ENCODE measurements at places on chromosomes 16 and 17.

- no peak for DNase-seq
These were observed 1.2 kb upstream of the COX6A2 start for GRCh38 chr16:31429314-31429713.

DNA sequence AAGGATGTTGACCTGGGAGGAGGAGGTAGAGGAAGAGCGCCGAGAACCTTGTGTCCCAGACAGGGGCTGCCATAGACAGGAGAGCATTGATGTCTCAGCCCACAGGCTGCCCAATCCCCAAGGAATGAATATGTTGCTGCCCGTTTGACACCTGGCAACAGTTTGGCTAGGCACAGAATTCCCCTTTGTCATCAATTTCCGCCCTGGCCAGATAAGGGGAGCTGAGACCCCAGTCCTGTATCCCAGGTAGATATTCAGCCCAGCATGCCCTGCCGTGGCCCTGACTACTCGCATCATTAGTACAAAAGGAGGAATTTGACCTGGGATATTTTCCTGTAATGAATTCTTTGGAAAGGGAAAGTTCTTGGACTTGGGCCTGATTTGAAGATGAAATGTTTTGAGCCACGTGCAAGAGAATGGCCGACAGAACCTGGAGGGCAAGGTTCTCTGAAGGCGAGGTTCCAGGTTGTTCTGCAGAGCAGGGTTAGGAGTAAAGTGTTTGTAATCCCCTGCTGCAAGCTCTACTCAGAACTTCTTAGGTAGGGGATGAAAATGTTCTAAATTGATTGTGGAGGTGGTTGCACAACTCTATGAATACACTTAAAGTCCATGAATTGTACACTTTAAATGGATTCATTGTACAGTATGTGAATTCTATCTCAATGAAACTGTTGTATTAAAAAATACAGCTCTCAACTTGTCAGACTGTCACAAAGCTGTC, 108.8 kb downstream of the SOCS1 start:
- DNase-seq: no peak

DNA sequence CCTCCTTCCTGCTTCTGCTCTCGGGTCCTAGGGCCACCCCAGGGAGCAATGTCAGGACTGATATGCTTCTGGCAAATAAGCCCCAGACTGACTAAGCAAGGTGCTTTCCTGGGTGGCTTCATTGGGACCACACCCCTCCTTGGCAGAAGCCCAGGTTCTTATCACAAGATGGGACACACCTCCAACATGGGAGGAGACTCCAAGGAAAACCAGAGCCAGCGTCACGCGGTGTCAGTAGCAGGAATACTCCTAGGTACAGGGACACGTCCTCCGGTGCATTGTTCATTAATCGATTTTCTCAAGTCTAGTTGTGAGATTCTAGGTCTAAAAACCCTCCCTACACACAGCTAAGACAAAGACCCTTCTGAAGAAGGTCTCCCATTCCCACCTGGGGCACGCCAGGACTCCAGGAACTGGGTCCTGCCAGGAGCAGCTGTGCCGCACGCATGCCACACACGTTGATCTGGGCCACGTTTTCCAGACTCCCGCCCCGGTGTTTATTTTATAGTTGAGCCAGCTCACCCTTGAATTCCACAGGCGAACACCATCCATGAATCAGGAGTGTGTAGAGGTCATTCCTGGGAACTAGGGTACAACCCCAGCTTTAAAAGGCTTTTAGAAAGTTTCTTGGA, 30.8 kb downstream of the FA2H start:
- DNase-seq: no peak

GRCh38 chr17:71192039-71192555, 928.7 kb upstream of the SOX9 start:
- DNase-seq: no peak

GRCh38 chr17:8285270-8286181, 2.9 kb upstream of the RANGRF start:
- no peak for DNase-seq

DNA sequence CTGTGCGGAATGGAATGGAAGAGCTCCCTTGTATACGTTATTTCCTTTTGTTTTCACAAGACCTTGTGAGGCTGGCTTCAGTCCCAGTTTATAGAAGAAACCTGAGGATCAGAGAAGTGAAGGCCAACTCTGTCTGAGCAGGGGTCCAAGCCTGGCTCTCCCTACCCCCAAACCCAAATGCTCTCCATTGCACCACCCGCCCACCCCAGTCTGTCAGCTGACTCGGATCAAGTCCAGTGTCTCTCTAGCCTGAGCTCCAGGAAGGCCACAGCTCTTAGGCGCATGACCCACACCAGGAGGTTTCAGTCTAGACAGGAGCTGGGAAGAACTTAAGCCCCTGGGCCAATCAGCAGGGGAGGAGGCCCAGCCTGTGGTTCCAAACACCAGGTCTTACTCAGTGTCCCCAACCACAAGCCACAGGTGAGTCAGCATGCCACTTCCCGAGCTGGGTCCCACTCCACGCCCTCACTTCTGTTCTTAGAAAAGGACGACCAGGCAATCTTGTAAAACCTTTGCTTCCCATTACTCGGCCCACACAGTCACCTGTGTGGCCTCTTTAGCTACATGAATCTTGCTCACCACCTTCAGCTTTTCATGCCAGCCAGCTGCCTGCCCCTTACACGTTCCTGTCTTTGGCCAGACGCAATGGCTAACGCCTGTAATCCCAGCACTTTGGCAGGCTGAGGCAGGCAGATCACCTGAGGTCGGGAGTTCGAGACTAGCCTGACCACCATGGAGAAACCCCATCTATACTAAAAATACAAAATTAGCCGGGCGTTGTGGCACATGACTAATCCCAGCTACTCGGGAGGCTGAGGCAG, 27.8 kb downstream of the TK2 start:
- no peak for DNase-seq

GRCh38 chr17:180381-181244, 837 bp downstream of the DOC2B start:
- no peak for DNase-seq
